ENCODE measurements at places on chromosomes 5 and 9. TPM values are rescaled to one million over a fixed set of nuclear protein-coding genes. Genes with fewer than 3 reads are reported as not detected.

Gene REEP2
- 20.0 TPM for polyA plus RNA-seq

Gene BICD2
- polyA plus RNA-seq, result 25.2 TPM

Gene PRRC1
- polyA plus RNA-seq, result 49.5 TPM

Gene GKAP1
- 20.2 TPM for polyA plus RNA-seq

Gene C5orf34
- polyA plus RNA-seq, result 2.9 TPM

Gene GFI1B
- 0.39 TPM for polyA plus RNA-seq

Gene PTCH1
- polyA plus RNA-seq, result 5.2 TPM

Gene CDC37L1
- polyA plus RNA-seq, result 30.6 TPM

Gene IGFBPL1
- polyA plus RNA-seq, result 0.67 TPM

Gene CD74
- 75.3 TPM for polyA plus RNA-seq

Gene GNE
- 13.2 TPM for polyA plus RNA-seq

Gene RANBP3L
- 0.47 TPM for polyA plus RNA-seq

GRCh38 chr5:149421834-149422233, 42.7 kb upstream of the IL17B start:
- DNase-seq, result no peak

DNA sequence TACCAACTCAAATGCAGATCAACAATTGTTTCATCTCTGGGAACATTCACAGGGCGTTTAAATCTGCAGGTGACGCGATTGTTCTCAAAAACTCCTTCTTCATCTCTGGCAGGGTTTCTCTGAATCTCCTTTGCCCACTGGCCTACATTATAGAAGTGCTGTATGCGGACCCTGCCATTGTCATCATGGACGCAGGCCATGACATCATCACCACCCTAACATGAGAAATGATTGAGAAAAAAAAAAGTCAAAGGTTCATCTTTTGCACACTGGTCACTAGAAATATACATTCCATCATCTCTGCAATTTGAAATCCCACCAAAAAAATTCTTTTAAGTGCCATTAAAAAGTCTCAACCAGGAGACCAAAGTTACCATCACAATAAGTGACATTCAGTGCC, 21.6 kb upstream of the TMEM245 start:
- no peak for DNase-seq

GRCh38 chr5:120507197-120507596, 43.1 kb downstream of the PRR16 start:
- DNase-seq, result no peak

DNA sequence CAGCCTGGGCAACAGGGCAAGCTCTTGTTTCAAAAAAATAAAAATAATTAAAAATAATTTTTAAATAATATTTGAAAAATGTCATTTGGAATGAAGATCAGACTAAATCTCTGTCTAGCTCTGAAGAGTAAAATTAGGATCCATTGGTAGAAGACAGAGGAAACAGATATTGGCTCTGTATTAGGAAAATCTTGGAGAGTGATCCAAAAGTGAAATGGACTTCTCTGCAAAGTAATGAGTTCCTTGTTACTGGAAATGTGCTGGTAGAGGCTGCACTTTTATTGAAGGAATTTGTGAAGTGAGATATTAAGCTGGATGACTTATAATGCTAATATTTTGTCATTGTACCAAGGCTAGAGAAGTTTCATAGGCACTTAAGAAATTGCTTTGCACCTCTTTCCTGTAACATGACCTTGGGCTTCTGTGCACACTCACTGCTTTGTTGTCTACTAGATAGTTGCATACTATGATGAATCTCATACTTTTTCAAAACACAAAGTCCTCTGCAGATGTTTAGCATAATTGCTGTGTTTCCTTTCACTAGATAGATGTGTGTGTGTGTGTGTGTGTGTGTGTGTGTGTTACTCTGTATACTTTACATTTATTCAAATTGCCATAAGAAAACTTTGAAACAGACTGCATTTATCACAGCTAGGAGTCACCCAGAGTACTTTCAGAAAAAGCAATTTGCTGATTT, 13.1 kb downstream of the THBS4 start:
- DNase-seq, result peak; percentile 14

DNA sequence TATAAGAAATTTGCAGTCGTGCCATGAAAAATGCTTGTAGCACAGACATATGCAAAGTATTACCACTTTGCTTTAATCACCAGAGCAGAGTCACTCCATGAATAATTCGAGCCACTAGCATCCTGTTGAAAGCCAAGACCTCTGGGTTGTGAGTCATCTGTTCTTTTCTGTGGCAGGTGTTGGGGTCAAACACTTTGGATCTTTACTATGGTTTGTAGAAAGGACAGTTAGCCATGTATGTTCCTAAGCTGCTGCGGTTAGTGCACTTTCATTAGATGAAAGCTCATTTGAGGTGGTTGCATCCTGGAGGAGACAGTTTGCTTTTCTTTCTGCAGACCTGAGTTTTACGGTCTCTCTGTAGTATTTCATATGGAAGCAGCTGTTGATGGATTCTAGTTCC, 223.7 kb downstream of the DMRT2 start:
- no peak for DNase-seq

DNA sequence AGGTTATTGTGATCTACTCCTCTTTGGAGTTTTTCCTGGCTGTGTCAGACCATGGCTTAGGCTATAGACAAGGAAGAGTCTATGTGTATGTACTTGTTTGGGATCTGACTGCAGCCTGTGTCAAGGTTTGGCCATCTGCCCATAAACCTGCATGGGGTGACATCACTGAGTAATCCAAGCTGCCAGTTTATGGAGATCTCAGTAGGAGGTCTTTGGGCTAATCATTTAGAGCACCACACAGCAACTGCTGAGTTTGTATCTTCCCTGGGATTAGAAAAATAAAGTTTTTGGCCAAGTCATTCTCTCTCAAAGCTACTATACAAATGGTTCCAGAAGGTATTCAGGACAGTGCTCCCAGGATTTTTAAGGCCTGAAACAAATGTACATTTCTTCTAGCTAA, 65.5 kb upstream of the HSPB3 start:
- no peak for DNase-seq

DNA sequence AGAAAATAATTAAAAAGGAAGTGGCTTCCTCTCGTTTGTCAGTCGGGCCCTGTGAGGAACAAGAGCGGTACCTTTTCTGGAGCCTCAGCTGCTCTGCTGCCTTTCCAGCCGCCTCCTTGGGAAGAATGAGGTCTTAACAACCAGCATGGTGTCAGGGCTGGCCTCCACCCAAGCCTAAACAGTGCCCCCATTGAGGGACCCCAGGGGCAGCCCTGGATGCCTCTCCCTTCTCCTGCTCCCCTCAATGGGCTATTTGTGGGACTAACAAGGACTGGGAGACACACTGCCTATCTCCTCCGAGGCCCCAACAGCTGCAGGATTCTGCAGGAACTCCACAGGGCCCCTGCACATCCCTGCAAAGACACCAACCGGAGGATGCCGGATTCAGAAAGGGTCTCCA, 155.4 kb upstream of the MAP3K1 start:
- no peak for DNase-seq

- DNase-seq, result no peak
Observed at GRCh38 chr5:123286891-123287290, 136.3 kb downstream of the CEP120 start.

DNA sequence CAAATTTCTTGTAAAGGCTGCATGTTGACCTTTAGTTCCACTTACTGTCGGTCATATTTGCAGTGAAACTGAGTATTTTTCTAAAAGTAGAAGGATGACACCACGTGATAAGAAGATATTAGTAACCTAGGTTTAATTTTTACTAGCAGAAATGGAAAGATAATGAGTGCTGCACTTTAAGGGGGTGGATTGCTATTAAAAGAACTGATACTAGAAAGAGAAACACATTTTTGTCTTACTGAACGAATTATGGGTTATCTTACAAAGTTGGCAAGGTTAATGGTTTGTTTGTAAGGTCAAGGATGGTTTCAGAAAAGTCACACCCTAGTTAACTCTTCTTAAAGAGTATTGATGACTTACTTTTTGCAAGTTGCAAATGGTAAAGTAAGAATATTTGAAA, 2.4 kb downstream of the MACIR start:
- no peak for DNase-seq

GRCh38 chr9:69746859-69747560, 12.8 kb downstream of the PTAR1 start:
- no peak for DNase-seq

GRCh38 chr9:127660886-127661741, 45.7 kb upstream of the CFAP157 start:
- no peak for DNase-seq

DNA sequence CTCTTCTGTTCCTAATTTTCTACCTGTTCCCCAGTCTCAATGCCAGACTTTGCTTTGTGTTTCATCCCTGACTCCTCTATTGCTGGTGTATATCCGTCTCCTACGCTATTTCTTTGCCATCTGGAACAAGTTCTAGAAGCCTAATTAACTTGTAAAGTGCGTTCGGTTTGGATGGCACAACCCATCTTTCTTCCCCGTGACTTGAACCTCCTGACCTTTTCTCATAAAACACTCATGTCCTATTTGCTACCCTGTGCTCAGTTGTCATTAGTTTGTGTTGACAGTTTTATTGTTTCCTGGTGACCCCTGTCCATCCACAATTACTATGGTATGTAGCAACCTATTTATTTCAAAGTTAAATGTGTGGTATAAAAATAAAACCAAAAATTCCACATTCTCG, 323.5 kb downstream of the TLE4 start:
- no peak for DNase-seq

DNA sequence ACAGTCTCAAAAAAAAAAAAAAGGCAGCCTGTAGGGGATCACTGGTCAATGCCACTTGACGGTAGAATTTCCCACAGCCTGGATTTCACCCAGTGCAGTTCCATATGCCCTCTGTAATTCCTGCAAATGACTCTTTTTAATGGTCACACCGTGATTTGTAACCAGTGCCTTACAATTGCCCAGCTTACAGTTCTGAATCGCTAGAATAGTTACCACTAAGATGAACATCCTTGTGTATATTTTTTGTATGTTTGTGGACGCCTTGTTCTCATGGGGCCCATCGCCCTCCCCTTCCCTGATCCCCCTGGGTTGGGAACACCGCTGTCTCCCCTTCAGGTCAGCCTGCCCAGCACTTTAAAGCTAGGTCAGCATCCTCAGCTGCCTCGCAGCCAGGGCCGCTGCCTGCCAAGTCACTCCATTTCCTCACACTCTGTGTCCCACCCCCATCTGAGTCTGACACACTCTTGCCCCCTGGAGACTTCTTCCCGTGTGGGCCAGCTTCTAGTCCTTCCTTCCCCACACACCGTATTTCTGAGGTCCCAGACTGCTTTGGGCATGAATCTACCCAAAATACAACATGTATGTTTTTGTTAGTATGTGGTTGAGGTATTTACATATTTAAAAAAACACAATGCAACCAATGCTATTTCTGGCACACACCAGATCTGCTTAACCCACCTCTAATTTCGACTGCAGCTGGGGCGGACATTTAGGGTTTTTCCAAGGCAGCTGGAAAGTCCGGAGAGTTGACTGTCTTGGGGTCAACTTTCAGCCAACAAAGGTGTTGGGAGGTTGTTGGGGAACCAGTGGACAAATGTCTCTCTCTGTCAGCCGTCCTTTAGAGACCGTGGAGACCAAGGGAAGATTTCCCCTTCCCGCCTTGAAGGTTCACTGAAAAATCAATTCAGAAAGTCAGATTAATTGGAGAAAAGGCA, 120.5 kb upstream of the NEK6 start:
- no peak for DNase-seq

DNA sequence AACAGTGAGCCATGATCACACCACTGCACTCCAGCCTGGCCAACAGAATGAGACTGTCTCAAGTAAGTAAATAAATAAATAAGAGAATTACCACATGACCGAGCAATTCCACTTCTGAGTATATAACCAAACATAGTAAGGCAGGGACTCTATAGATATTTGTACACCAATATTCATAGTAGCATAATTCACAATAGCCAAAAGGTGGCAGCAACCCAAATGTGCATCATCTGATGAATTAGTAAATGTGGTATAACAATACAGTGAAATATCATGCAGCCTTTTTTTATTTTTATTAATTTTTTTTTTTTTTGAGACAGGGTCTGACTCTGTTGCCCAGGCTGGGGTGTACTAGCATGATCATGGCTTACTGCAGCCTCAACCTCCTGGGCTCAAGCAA, 33.1 kb downstream of the ALDH7A1 start:
- no peak for DNase-seq

DNA sequence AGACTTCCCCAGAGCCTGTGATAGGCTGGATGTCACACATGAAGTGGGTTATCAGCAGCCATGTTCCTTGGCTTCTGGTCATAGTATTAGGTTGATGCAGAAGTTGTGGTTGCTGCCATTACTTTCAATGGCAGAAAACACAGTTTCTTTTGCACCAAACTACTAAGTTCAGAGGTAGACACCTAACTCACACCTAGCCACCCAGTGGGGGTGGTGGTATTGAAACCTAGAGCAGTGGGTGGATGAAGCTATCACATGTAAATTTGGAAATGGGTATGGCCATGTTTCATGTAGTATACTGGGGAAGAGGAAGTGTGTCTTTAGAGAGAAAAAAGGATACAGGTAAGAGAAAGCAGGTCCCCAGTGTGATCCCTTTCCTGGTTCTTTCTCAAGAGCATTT, 347.9 kb upstream of the SEMA6A start:
- no peak for DNase-seq

- DNase-seq, result no peak
Observed at GRCh38 chr9:116800885-116801284, 113.8 kb downstream of the TRIM32 start.

DNA sequence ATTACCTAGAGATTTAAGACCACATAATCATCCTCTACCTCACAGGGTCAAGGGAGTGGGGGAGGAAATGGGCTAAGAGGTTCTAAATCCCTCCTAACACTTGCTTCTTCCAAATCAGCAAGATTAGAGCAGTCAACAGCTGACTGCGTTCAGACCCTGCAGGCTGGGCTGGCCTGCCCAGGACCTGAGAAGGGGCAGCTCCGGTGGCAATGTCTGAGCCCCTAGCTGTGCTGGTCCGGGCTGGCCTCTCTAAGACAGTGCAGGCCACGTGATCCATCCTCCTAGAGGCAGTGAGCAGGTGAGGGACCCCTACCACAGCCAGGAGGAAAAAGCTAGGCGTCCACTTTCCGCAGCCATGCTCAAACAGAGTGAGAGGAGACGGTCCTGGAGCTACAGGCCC, at the start of gene KCNV2:
Gene KCNV2, plus strand, starts transcription at position 126 of the 400 bp plus-strand sequence. Its CDS starts 230 bp downstream, at position 356.
- DNase-seq, result no peak

DNA sequence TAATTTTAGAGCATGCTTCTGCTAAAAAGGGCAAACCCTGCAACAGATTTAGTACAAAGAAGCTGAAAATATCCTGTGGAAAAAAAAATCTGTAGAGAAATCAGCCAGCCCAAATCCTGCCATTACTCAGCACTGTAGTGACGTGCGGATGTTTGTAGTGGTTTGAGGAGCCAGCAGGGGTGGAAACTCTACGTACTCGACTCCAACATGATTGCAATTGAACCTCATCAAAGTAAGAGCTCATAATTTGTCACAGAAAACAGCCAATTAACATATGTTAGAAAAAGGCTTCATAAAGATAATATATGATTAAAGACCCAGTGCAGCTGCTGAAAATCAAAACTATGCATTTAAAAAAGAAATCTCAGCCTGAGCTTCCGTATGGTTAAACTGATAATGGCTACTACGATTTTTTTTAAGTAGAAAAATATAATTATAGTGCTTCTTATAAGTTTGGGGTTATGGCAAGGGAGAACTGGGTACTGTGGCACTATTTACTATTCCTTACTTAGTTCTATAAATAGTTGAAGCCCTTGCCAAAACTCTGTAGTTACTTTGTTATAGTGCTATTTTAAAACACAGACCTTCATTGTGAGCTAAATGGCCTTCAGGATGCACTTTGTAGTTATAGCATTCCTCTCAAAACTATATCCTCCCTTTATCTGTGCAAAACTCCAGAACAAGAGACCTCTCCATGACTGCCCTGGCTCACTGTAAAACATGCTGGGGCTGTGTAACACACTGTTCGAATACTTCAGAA, 49.4 kb downstream of the MEF2C start:
- DNase-seq, result peak; percentile 55
